ENCODE measurements at places on chromosomes 5 and 9.

DNA sequence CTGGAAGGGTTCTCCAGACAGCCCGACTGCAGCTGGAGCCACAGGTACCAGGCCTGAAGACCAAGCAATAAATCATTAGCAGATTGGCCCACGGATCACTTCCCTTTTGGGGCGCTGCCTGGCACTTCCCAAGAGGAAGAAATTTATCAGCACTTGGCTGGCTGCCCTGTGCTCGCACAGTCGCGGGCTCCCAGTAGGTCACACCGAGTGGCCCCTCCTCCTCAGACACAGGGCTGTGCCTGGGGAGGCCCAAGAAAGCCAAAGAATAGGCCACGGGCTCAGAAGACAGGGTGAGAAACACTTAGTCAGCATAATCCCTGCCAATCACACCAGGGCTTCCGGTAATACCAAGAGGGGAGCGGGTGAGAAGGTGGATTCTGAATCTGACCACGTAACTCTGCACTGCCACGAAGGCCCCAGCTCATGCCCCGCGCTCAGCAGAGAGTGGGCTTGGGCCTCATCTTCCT, 115.7 kb upstream of the MSX2 start:
- DNase-seq = no peak

GRCh38 chr9:88179062-88179521, 40.8 kb upstream of the SPATA31C2 start:
- DNase-seq = no peak

- DNase-seq = no peak
Observed at GRCh38 chr5:89721931-89722330, 687.6 kb downstream of the CETN3 start.

DNA sequence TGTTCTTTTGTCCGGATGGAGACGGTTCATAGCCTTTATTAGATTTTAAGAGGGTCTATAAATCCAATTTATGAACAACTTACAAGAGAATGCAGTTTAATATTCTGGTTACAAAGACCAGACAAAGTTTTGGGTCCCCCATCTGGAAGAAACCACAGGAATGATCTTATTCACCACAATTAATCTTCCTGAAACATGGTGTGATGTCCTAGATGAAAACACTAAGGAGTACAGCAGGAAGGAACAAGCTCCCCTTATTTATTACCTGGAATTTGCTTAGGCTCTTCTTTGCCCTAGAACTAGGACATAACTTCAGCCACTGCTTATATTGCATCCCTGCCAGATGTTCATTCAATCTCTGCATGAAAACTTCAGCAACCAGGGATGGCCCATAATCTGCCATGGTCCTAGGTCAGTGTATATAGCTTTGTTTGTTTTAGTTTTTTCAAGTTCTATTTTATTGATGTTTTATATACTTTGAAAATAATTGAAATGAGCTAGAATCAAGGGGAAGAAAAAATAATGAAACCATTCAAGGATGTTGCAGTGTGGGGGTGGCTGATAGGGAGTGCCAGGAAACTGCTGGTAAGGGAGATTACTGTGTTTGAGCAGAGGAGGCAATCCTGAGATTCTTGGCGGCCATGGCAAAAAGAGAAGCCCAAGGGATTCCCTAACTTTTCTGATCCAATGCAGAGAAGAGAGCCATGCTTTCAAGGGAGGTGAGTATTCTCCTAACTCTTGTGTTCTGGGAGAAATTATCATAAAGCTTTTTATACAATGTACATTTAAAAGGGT, 16.8 kb downstream of the TXNDC8 start:
- peak; percentile 30 for DNase-seq

DNA sequence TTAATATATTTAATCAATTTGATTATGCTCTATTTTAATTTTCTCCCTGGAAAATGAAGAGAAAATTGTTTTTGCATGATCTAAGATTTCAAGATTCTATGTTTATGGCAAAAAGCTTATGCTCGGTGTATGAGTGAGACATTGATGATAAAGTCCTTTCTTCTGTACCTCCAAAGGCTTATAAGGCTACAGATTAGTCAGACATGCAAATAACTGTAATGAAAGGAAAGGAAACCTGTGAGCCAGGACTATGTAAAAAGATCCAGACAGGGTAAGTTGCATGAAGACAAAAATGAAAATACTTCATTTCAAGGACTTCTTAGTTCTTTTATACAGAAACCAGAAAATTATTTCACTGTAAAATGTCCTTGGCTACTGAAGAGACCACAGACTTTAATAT, 52.2 kb upstream of the EDIL3 start:
- peak; percentile 39 for DNase-seq

GRCh38 chr5:179901915-179902762, 5.6 kb downstream of the TBC1D9B start:
- DNase-seq = no peak

DNA sequence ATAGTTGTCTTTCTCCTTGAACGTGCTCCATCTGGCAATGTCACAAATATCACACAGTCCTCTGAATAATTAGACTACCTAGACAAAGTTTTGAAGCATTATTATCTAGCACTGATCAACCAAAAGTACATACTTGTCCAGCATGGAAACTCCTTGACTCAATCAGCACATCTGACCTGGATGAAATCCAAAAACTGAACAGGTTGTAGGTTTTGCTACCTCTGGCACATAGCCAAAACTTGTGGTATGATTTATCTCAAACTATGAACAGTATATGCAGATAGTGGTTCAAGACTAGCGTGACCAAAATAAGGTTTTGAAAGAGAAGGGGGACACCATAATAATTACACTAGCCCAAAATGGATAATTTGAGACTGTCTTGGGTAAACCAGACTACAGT, 158.1 kb downstream of the ARRDC3 start:
- DNase-seq = no peak

GRCh38 chr5:118657576-118657975, 330.8 kb downstream of the DTWD2 start:
- DNase-seq = no peak

DNA sequence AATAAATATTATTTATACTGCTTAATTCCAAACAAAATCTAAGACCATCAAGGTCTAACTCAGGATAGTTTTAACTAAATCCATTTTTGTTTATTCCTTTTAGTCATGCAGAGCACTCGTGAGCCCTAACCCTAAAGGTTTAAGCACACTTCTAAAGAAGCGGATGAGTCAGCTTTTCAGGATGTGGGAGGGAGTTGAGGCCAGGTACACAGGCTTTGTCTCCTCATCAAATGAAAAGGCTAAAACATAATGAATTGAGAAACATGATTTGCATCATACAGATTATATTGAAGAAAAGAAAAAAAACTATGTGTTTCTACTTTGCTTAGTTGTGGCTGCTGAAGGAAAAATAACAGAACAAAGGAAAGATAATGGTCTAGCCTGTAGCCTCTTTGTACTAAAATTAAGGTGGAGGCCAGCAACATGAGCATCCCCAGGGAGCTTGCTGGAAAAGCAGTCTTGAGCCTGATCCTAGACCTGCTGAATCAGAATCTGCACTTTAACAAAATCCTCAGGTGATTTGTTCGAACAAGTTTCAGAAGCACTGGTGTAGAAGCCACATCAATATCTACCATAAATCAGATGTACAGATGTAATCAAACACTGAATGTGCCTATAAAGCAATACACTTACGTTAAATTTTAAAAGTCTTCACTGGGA, 21.1 kb upstream of the ISCA1 start:
- no peak for DNase-seq

- DNase-seq = no peak
Observed at GRCh38 chr9:84493284-84493947, 152.9 kb upstream of the SLC28A3 start.

DNA sequence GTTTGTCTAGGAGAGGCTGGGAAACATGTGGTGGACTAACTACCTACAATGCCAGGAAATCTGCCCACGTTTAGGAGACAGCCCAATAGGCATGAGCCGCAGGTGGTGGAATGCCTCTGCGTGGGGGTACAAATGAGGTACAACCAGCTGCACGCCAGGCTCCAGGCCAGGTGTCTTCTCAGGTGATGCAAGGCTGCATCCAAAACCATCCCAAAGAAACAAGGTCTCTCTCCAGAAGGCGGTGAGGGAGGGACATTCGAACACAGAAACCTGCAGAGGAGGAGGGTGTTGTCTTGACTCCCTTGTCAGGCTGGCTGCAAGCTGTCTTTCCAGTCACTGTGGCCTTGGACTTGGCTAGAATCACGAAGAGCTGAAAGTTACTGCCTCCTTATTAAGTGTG, 11.6 kb downstream of the ANKH start:
- DNase-seq = no peak

- no peak for DNase-seq
Observed at GRCh38 chr9:19976226-19976625, 187.4 kb upstream of the SLC24A2 start.

GRCh38 chr9:11702548-11702947, 990.6 kb upstream of the TYRP1 start:
- DNase-seq = peak; percentile 1

DNA sequence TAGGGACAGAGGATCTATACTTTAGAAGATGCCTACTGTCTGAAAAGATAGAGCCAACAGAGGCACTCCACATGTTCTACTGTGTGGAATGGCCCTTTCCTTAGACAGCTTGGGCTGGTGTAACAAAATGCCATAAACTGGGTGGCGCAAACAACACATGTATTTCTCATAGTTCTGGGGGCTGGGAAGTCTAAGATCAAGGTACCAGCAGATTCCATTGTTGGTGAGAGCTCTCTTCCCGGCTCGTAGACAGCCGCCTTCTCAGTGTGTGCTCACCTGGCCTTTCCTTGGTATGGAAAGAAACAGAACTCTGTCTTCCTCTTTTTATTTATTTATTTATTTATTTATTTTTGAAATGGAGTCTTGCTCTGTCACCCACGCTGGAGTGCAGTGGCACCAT, 70.9 kb downstream of the APTX start:
- no peak for DNase-seq

- no peak for DNase-seq
Observed at GRCh38 chr5:149766460-149767280, 36.6 kb downstream of the PPARGC1B start.

- no peak for DNase-seq
Observed at GRCh38 chr5:176407456-176408251, 8.7 kb downstream of the CLTB start.

GRCh38 chr5:23727271-23727670, 219.9 kb downstream of the PRDM9 start:
- DNase-seq = no peak

DNA sequence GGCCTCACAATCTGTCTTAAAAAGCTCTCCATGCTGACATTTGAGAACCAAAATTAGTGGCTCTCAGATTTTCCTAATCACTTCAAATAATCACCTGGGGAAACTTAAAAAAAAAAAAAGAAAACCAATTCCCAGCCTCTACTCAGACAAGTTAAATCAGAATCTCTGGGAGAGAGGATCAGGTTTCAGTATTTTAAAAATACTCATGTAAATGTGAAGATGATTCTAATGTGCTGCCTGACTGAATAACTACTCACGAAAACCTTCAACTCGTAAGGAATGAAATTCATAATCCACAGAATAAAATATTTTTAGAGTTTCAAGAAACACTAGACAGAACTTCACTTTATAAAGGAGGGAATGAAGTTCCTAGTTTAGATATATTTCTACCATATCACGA, 114.4 kb downstream of the SVEP1 start:
- DNase-seq = no peak

- no peak for DNase-seq
Observed at GRCh38 chr5:62090953-62091352, 215.1 kb upstream of the KIF2A start.

DNA sequence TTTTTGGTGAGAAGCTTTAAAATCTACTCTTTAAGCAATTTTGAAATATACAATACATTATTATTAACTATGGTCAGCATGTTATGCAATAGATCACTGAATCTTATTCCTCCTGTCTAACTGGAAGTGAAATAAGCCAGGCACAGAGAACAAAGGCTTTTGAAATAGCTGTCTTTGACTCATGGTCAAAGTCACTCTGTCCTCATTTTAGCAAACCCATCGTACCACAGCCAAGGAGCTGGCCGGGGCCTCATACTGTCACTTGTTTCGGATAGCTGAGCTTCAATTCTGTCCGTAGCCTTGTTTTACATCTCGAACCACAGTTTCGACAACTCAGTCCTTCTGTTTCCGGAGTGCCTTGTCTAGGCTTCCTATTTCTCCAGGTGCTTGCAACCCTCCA, 19.2 kb downstream of the ADCY2 start:
- no peak for DNase-seq

DNA sequence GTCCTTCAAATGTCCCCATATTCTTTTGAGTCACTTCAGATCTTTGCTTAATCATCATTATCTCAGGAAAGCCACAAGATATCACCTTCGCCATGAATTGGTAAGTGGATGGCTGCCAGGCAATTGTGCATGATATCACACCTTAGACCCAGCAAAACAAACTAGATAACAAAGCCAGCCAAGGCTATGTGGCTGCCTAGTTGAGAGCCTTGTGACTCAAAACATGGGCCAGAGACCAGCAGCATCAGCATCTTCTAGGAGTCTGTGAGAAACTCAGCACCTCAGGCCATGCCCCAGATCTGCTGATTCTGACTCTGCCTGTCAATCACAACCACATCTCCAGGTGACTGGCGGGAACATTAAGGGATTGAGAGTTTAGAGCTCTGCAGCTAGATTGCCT, 82.8 kb downstream of the SLIT3 start:
- DNase-seq = no peak

GRCh38 chr5:43301653-43302091, 11.5 kb downstream of the HMGCS1 start:
- no peak for DNase-seq

DNA sequence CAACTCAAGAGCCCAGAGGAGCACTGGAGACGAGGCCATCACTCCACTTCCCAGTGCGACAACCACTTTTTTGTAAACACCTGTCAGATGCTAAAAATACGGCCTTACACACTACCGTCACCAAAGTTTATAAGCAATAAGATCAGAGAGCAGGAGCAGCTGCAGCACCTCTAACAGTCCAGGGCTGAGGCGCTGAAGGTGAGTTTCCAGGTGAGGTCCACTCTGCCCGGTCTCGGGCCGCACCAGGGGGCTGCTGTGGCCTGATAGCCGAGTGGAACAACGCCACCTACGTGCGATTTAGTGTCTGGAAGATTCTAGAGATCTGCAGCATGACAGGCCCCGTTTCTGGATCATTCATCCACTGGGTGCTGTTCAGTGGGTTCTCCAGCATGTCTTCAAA, 25.8 kb upstream of the CAMSAP1 start:
- DNase-seq = no peak

GRCh38 chr5:93343570-93343969, 237.4 kb downstream of the NR2F1-AS1 start:
- peak; percentile 7 for DNase-seq

DNA sequence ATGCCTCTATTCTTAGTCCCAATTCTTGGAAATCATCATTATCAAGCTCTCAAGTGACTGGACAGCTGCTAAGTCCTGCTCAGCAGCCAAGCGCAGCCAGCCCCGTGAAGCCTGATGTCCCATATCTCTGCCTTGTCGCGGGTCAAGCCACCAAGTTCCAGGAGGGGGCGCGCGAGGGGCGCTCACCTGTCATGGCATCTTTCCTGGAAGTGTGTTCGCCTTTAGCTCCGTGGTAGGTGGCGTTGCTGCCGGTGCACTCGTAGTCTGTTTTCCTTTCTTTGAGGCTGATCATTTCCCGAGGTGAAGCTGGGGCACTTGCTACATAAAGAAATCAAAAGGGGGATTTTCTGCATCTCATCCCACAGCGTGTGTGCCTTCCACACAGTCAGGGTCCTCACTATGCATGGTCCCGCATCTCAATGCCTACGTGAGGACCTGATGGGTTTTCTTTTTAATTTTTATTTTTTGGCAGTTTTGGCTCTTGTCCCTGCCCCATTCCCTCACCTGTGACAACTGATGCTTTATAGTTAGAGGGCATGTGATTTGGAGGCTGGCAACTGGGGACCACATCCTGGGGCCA, 227.0 kb upstream of the DAP start:
- DNase-seq = peak; percentile 12

GRCh38 chr5:17907094-17907493, 272.8 kb downstream of the TAF11L14 start:
- peak; percentile 12 for DNase-seq

GRCh38 chr9:37350486-37351190, 71.9 kb upstream of the GRHPR start:
- DNase-seq = peak; percentile 54

Data from fibroblast of skin of right biceps (primary cell).